ENCODE measurements at places on chromosomes 7 and 10.

- no peak for DNase-seq
Observed at GRCh38 chr7:3192669-3193068, 108.4 kb upstream of the SDK1 start.

- peak; percentile 40 for DNase-seq
Observed at GRCh38 chr10:112307358-112308124, 24.3 kb downstream of the TECTB start.

DNA sequence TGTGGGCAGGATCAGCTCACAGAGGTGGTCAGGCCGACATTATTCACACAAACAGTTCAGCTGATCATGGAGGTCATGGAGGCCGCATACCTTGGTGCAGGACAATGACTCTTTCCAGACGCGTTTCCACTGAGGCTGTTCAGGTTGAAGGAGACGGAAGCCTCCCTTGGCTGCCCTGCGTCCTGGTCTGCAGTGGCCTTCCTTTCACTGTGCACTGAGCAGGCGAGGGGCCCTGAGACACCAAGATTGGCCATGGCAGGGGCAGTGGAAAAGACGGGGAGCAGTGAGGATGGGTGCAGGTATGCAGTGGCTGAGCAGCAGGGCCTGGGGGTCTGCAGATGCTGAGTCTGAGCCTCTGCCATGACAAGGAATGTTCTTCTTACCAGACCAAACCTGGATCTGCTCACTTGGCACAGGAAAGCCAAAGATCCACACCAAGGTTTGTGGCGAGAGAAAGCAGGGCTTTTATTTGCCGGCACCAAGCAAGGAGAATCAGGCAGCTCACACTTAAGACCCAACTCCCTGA is 263.3 kb downstream of the GLRX3 start:
- no peak for DNase-seq

DNA sequence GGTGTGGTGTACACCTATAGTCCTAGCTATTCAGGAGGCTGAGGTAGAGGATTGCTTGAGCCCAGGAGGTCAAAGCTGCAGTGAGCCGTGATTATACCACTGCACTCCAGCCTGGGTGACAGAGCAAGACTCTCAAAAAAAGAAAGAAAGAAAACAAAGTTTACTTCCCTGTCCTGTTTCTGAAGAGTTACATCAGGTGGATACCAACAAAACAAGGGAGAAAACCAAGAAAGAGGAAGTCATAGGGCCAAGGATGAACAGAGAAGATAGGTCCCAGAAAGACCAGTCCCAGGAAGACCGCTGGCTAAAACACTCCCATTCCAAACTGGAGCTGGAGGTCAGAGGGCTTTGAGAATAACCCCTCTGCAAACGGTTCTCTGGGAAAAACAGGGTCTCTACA is 13.5 kb downstream of the MACROH2A2 start:
- no peak for DNase-seq

- DNase-seq = no peak
Observed at GRCh38 chr10:16752099-16752498, 65.1 kb downstream of the RSU1 start.

GRCh38 chr10:124647421-124648130 is 96.6 kb downstream of the FAM53B start:
- peak; percentile 7 for DNase-seq

- no peak for DNase-seq
Observed at GRCh38 chr10:114290038-114290437, 51.0 kb downstream of the VWA2 start.

GRCh38 chr7:25831831-25832411 is 320.1 kb upstream of the NFE2L3 start:
- no peak for DNase-seq

DNA sequence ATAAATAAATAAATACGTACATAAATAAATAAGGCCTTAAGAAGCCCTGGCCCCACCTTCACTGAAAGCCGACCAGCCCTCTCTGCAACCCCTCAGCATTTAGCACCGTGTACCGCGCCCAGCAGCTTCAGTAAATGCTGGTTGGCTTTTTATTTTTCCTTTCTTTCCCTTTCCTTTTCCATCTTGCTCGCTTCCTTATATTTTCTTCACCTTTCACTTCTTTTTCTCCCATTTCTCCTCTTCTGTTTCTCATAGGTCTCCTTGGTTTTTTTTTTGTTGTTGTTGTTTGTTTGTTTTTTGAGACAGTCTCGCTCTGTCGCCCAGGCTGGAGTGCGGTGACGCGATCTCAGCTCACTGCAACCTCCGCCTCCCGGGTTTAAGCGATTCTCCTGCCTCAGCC is 11.2 kb downstream of the ZAN start:
- no peak for DNase-seq

GRCh38 chr7:74302745-74303221 is 13.6 kb downstream of the CLIP2 start:
- DNase-seq = no peak

- no peak for DNase-seq
Observed at GRCh38 chr10:114304571-114305421, 65.7 kb downstream of the VWA2 start.

DNA sequence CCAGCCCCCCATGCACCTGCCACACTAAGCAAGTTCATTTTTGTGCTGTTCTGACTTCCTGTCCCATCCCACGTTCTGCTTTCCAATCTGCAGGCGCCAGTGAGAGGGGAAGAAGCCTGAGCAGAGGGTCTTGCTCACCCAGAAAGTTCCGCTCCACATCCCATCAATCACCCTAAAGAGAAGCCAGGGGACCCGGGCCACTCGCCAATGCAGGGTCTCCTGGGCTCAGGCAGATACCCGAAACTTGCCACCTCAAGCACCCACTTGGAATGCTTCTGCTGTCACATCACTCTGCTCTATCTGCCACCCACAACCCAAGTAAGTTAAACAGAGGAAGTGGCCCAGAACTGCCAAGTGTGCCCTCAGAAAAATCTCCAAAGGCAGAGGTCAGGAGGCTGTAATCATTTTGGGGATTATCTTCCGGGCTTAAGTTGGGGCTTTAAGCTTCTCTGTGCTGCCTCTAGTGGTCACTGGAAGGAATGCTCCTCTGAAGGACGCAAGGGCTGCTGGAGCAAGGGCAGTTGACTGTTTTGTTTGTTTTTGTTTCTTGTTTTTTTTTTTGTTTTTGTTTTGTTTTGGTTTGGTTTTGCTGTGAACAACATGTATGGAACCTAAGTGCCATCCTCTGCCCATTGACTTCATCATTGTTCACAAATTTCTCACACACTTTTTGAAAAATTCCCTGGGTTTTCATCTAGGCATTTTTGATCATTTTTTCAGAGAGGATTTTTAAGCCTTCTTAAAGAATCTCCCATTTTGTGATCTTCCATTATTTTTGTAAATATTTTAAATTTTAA is 25.5 kb downstream of the PRR15 start:
- peak; percentile 33 for DNase-seq

DNA sequence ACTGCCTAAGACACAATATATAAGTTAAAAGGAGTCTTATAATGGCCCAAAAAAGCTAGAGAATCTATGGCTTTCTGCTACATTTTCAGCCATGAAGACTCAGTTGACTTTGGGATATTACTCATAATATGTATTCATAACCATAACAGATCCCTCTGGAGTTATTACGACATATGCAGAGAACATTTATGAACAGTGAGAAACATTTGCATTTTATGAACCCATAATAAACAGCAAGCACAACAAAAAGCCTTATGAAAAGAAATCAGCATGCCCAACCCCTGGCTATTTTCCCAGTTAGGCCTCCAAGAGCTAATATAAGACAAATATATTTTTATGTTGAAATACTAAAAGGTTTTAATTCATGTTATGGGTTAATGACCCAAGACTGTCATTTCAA is 52.4 kb downstream of the ARMH3 start:
- DNase-seq = no peak

DNA sequence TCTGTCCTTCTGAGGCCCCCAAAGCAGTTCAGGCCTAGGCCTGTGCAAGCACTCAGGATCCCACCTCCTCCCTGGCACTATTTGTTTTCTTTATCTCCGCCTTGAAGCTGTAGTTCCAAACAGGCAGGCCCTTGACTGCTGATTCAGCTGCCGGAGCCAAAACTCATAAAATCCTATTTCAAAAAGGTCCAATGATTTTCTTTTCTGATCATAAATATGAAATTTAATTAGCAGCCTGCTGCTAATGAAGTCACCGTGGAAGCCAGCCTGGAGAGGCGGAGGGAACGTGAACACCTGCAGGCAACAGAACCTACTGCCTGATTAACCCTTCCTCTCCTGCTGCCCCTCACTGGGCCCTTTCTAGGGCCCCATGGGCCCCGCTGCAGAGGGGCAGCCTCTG is 60.1 kb downstream of the CARD11 start:
- no peak for DNase-seq

DNA sequence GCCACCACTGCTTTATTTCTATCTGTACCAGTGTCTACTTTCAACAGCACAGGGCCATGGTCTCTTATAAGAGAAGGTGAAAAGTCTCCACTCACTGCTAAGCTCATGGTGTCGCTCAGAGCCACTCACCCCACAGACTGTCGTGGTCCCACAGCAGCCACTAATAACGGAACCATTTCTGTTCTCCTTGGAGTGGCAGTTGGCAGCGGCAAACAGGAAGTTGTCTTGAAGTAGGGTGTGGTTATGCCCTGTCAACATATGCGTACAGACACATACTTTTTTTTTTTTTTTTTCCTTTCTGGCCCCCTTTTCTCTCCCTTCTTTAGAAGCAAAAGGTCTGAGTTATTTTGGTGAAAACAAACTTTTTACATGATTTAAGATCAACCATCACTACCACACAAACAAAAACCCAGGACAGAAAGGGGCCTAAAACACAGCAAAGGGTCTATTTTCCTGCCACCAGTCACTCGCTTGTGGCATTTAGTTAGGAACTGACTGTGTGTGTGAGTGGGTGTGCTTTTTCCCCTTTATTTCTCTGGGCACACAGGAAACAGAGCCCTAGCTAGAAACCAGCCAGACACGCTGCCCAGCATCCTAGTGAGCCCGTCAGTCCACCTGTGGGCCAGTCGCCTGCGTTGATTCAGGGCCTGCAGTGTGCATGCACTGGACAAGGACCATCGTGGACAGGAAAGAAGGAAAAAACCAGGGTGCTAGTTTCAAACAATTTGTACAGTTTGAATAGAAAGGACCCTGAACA is 96.7 kb upstream of the EFCAB10 start:
- DNase-seq = no peak

- DNase-seq = no peak
Observed at GRCh38 chr7:100397315-100398081, 24.2 kb downstream of the PILRA start.

DNA sequence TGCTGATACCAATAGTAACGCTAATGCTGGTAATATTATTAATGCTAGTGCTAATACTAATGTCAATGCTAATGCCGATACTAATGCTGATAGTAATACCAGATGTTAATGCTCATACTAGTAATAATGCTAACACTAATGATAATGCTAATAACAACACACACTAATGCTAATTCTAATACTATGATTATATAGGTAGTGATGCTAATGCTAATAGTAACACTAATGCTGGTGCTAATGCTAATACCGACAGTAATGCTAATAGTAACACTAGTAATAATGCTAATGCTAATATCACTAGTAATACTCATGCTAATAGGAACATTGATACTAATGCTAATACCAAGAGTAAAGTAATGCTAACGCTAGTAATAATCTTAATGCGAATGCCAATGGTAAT is 406.4 kb upstream of the RNF32 start:
- DNase-seq = no peak

DNA sequence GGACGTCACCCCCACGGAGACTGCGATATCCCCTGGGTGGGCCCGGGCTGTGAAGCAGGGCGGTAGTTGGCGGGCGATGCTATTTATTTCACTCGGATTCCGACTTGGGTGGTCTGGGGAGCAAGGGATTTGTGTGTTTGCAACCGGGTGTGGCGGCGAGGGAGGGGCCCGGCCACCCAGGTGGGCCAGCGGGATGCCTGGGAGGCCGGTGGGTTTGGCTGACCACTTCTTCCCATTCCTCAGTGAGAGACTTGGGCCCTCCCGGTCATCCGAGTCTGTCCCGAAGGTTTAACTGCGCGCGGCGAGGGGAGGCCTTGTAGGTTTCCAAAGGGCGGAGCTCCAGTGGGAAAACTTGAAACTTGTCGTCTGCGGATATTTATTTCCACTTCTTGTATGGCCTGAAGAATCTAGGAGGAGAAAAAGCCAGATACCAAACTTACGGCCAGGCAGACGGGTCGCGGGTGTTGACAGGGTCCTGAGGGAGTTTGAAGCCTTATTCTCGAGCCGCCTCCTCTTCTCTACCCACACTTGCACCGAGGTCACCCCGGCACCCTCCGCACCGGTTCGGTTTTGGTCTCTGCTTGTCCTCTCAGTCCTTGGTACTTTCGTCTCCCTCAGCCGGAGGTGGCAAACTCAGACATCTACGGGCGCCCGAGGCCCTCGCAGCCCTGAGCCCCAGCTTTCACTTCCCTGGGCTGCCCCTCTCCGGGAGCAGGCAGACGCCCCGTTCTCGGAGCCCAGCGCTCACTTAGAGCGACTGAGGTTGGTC is 17.9 kb downstream of the ZNF316 start:
- DNase-seq = no peak

- no peak for DNase-seq
Observed at GRCh38 chr10:60137292-60137992, 231.1 kb upstream of the CCDC6 start.

- no peak for DNase-seq
Observed at GRCh38 chr10:118473305-118473960, 122.0 kb downstream of the PRLHR start.

DNA sequence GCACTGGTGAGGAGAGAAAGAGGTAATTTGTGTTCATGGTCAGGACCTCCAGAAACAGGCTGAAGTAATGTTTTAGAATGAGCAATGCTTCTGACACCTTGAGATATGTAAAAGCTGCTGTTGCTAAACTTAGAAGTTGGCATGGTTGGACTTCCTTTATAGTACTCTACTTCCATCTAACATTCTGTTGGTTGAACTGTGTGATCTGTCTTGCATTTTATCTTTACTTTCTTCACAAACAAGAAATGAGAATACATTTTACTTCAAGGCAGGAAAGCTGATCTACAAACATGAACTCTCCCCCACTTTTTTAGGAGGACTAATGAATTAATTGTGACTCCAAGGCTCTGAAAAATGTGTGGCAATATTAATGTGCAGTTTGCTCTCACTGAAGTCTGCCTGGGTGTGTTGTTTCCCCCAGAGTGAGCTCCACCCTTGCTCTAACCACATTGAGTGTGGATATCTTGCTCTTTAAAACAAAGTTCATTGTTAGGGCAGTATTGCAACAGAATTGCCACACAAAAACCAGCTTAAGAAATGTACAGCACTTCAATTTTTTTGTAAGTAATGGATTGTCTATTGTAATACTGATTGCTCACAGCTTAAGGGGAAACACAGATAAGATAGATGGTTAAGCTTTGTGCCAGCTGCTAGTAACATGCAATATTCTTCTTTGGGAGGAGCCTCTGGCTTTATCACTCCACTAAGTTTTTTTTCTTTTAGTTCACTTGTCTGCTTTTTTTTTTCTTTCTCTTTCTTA is 69.0 kb downstream of the ADD3 start:
- peak; percentile 42 for DNase-seq

GRCh38 chr7:246451-246850 is 43.5 kb upstream of the FOXL3 start:
- DNase-seq = no peak

- DNase-seq = peak; percentile 36
Observed at GRCh38 chr10:90675621-90676020, 182.2 kb downstream of the HTR7 start.

Data from HFFc6 (cell line).